Hematopoietic multipotent progenitor cell treated with erythropoietin and hydrocortisone succinate and interleukin-3 and kit ligand, for 4 days (in vitro differentiated cells): ENCODE measurements at places on chromosomes 5 and 9.
A peak's percentile ranks its signal among the peaks of the same experiment; 100 is the strongest.

GRCh38 chr5:54090495-54091120, 219.8 kb downstream of the ARL15 start:
- peak; percentile 76 for DNase-seq

- DNase-seq, result no peak
Measured at GRCh38 chr5:148297731-148298130, 14.5 kb upstream of the SPINK7 start.

- no peak for DNase-seq
Measured at GRCh38 chr9:129779560-129780190, 23.3 kb upstream of the TOR1B start.

GRCh38 chr9:115495836-115496235, 377.9 kb upstream of the TNC start:
- no peak for DNase-seq

DNA sequence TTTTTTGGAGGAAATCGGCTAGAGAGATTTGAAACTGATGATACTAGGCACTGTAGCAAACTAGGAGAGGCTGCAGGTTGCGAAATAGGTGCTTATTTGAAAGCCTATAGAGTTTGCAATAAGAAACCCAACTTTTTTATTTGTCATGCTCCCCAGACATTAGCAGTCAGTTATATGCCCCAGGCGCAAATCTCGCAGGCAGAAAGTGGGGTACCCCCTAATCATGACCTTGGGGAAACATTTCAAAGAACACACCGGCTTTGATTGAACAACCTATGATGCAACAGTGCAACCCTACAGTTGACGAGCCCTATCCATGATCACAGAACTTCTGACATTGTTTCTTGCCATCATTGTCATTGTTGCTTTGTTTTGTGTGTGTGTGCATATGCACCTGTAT, 510.5 kb downstream of the RAB3C start:
- peak; percentile 24 for DNase-seq

GRCh38 chr5:152462021-152462721, 57.1 kb upstream of the NMUR2 start:
- no peak for DNase-seq

DNA sequence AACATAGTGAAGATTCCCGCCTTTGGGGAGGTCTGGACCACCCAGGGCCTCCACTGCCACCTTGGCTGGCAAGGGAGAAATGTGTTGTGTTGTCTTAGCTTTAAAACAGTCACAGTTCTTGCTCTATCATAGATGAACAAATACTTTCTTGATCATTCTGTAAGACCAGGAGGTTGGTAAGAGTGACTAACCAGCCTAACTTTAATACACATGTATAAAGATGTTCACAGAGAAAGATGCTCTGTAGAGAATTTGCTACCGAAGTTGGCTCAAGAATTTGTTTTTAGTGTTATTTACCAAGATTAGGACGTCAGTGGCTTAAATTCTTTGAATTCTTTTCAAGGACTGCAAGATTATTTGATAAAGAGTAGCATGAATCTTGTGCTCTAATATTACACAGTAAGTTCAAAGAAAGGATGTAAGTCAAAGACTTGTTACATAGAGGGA, 28.4 kb downstream of the GLRX start:
- no peak for DNase-seq

DNA sequence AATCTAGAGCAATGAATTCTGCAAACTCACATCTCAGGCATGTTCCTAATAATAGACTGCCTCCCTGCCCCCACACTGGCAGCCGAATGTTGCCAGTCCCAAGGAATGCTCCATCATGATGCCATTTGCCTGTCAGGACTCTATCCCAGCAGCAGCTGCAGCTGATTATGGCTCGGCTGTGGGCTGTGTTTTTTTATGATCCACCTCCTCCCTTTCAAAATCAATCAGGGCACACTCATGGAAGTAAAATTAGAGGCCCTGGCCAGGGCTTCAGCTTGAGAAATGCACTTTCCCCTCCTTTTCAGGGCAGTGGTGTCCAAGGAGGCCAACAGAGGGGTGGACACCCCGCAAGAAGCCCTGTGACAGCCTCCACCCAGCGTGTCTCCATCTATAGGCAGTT, 176.7 kb upstream of the S1PR3 start:
- DNase-seq, result no peak

- DNase-seq, result peak; percentile 14
Measured at GRCh38 chr5:14351086-14351661, 208.0 kb downstream of the TRIO start.

GRCh38 chr9:14453286-14453685, 139.3 kb upstream of the NFIB start:
- no peak for DNase-seq

- DNase-seq, result peak; percentile 54
Measured at GRCh38 chr9:88820055-88820454, 171.2 kb upstream of the S1PR3 start.

- no peak for DNase-seq
Measured at GRCh38 chr9:99634186-99634585, 187.5 kb upstream of the NR4A3 start.

GRCh38 chr5:176629317-176629852, 949 bp downstream of the SNCB start:
- DNase-seq, result no peak

DNA sequence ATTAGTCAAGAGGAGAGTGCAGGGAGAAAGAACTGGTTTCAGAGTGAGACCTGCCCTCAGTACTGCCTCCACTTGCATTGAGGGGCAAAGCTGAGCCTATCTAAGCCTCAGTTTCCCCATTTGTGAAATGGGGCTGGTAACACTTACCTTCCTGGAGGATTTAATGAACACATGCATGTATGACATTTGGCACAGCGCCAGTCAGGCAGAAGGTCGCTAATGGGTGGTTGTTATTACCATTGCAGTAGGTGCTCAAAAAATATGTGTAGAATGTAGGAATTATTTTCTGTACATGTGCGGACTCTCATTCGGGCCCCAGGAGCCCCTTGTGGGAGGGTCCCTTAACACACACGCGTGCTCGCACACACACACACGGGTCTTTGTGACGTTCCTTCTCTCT, 10.9 kb downstream of the FAT2 start:
- no peak for DNase-seq

GRCh38 chr9:78677326-78677725, 380.4 kb downstream of the PSAT1 start:
- no peak for DNase-seq

DNA sequence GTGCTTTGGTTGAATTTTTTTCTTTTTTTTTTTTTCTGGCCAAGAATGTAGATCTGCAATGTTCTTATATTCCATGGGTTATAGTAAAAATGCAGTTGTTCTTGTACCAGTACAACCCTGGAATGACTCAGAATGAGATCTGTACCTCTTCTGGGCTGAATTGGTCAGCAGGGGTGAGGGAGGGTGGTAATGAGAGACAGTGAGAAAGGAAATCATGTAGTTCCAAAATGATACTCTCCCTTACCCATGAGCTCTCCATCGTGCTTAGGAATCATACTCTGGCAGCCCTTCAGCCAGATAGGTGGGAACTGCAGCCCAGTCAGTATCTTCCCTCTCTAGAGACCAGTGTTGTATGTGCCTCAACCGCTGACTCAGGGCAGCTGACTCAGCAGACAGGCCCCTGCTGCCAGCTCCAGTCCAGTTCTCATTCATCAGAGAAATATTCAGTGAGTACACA, 2.1 kb upstream of the GLIS3 start:
- DNase-seq, result peak; percentile 15

DNA sequence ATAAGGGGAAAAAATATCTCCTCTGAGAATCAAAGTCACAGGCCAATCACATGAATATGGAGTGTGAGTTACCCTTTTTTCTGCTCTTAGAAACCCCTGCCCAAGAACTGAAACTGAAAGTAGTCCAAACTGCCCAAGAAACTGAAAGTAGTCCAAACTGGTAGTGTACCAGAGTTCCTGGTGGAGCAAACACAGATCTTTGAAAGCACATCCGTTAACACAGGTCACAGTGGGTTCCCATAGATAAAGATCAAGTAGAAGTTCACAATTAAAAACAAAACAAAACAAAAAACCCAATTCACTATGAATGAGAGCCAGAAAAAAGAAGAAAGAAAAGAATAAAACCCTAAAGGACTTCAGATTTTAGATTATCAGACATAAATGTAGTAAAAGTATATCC, 332.4 kb upstream of the EFNA5 start:
- DNase-seq, result peak; percentile 76

DNA sequence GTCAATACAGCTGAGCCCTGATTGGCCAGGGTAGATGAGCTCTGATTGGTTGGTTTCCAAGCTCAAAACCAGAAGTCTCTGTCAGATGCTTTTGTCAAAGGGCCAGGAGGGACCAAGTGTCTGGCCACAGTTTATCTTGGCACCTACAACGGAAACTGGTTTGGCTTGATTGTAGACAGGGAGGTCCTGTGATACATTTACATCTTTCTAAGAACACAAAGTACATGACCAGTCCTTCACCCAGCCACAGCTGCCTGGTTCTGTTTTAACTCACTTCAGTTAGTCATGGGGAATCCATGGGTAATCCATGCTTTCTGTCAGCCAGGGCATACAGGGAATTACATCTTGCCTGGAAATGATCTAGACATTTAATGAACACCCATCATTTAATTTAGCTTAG, 171.2 kb downstream of the SLC12A2 start:
- no peak for DNase-seq

DNA sequence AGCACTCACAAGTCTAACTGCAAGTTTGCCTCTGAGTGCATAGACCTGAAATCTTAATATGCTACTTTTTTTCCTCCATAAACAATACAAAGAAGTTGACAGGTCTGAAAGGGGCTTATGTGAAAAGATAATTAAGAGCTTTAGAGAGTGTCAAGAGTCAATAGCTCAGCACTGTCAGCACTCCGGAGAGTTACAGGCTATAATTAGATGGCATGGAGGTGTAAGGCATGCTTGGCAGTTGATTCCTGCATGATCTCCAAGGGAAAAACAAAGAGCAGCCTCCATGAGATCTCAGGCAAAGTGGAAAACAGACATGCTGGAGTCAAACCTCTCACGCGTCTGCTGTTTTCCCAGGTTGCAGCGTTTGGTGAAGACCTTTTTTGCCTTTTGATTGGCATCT, 468.7 kb downstream of the TLE4 start:
- DNase-seq, result no peak

DNA sequence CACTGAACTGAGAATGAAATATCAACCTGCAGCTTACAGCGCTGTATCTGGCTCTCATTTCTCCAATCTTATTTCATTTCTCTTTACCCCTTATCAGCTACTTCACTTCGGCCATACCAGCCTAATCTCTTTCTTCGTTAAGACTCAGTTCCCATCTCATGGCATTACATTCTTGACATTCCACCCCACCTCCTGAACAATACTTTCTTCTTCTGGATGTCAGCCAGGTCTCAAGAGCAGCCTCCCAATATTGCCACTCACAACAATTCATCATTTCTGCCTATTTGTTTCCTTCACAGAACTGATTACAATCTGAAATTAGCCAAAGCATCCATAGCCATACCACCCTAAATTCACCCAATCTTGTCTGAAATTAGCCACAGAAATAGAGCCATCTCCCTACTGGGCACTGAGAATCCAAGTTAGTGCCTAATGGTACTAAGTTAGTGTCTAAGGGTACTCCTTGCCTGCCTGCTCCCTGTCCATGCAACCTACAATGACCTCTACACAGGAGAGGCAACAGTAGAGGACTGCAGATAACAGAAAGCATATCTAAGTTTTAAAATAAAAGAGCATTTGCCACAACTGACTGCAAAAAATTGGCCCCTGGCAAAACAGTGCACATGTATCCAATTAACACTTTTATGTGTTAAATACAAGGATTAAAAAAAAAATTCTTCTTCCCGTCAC, 35.2 kb downstream of the SETX start:
- DNase-seq, result no peak

DNA sequence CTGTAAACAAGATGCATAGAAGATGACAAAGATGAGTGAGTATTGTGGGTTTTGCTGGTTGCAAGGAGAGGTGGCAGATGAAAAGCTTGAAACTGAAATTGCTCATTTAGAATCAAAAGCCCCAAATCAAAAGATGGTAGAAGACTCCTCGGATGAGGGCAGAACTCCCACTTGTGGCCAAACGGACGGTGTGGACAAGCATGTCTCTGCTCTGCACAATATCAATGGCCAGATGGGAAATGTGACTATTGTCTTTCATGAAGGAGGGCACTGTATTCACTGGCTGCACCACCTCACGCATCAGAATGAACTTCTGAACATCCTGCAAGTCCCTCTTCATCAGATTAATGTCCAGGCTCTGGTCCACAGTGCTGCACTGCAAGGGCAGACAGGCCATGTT, 541.7 kb downstream of the MTRR start:
- DNase-seq, result no peak

- no peak for DNase-seq
Measured at GRCh38 chr5:178563621-178564020, 26.6 kb downstream of the COL23A1 start.

DNA sequence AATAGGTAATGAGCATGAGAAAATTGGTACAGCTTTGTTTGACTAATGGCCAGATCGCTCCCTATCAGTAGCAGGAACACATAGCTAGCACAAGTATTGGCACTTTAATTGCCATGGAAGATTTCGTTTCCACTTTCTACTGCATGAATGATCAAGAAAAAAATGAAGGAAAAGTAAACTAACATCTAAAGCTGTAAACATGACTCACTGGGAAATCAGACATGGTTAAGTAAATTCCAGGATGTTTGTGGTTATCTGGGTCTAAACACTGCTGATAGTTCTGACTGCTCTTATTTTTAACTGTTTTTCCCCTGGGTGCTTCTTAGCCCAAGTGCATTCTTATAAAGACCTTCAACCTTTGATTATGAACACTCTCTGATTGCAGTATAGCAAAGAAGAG, 388.9 kb downstream of the NR2F1-AS1 start:
- no peak for DNase-seq

- no peak for DNase-seq
Measured at GRCh38 chr5:59489551-59489950, 404.0 kb downstream of the PDE4D start.

- DNase-seq, result peak; percentile 82
Measured at GRCh38 chr5:160657068-160657507, 194.9 kb downstream of the ATP10B start.

DNA sequence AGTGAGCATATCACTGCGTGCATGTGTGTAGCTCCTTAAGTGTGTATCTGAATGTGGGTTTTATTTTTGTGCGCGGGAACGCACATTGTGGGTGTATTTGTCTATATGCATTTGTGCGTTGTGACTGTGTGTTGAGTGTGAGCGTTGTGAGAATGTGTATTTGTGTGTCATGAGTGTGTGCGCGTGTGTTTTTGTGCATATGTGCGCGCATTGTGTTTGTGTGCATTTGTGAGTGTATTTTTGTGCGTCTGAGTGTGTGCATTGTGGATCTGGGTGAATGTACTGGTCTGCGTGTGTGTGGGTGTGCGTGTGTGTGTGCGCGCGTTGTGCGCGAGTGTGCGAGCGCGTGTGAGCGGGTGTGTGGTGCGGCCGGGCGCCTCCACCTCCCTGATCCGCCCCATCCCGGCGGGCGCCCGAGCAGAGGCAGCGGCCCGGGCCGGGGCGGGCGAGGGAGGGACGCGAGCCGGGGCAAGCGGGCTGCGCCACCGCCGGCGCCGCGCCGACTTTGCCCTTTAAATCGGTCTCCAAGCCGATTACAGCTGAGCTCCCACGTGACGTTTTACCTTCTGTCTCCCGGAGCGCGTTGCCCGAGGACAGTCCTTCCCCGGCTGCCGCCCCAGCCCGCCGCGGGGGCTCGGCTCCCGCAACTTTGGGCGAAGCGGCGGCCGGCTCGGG, at the start of gene RASGRF2:
RASGRF2 (plus strand) TSS at position 596 of the 675 bp plus-strand sequence. CDS start 376 bp downstream, outside the sequence.
- DNase-seq, result peak; percentile 53

GRCh38 chr5:161312882-161313281, 233.6 kb downstream of the GABRB2 start:
- no peak for DNase-seq

GRCh38 chr5:139852696-139853095, 57.1 kb downstream of the PSD2 start:
- no peak for DNase-seq
